ENCODE measurements at places on chromosomes 1 and 21. TPM values are rescaled to one million over a fixed set of nuclear protein-coding genes. Genes with fewer than 3 reads are reported as not detected.

NHLH1 gene
- total RNA-seq, result not detected

NFASC gene
- 19.1 TPM for total RNA-seq

RGS7 gene
- total RNA-seq, result 1.9 TPM

ATP1A4 gene
- total RNA-seq, result not detected

ERRFI1 gene
- 11.5 TPM for total RNA-seq

HEYL gene
- not detected for total RNA-seq

DNM3 gene
- 2.0 TPM for total RNA-seq
